Hypothalamus (tissue), 51 donors: ENCODE measurements at places on chromosomes 13 and 19.

DNA sequence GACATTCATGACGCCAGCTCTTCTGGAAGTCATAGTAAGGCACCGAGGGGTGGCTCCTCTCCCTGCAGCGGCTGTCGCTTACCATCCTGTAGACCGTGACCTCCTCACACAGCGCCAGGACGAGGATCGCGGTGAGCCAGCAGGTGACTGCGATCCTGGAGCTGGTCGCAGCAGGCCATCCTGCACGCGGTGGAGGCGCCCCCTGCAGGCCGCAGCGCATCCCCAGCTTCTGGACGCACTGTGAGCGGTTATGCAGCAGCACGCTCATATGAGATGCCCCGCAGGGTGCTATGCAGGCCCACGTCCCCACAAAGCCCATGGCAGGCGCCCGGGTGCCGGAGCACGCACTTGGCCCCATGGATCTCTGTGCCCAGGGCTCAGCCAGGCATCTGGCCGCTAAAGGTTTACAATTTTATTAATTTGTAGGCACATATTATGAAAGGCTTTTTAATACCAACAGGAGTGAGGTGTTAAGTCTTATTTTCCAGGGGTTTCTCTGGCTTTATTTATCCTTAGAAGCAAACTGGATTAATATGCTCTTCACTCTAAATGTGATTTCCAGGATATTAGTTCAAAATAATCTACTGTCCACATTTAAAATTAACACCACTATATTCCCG lies 35.6 kb upstream of the PSPC1 start:
- DNase-seq = no peak

- no peak for DNase-seq
These were observed 4.8 kb upstream of the FBXL3 start for GRCh38 chr13:77031656-77032243.

- no peak for DNase-seq
These were observed 80.6 kb upstream of the CLDN10 start for GRCh38 chr13:95471960-95472359.

DNA sequence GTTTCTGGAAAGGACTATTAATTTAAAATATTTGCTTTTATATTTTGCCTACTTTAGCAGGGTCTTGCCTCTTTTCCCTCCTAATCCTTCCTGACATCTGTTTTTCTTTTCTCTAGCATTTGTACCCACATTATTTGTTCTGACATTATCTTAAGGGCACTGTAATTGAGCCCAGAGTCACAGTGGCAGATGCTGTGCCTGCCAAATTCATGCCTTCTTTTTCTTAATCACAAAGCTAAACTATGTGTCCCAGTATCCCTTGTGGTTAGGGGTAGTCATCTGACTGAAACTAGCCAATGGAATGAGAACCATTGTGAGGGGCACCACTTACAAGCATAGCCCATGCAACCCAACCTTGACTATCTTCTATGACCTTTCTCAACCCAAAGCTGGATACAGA lies 562.9 kb downstream of the MYO16 start:
- DNase-seq = no peak

GRCh38 chr19:3324405-3324856 lies 42.0 kb upstream of the NFIC start:
- DNase-seq = no peak

- no peak for DNase-seq
These were observed 2.8 kb downstream of the GFY start for GRCh38 chr19:49427855-49428546.

GRCh38 chr19:1847348-1847683 lies 967 bp downstream of the REXO1 start:
- DNase-seq = no peak

- DNase-seq = no peak
These were observed 26.6 kb upstream of the SLC35E1 start for GRCh38 chr19:16598848-16599247.

- no peak for DNase-seq
These were observed 103.7 kb upstream of the VSTM2B start for GRCh38 chr19:29422047-29422446.

DNA sequence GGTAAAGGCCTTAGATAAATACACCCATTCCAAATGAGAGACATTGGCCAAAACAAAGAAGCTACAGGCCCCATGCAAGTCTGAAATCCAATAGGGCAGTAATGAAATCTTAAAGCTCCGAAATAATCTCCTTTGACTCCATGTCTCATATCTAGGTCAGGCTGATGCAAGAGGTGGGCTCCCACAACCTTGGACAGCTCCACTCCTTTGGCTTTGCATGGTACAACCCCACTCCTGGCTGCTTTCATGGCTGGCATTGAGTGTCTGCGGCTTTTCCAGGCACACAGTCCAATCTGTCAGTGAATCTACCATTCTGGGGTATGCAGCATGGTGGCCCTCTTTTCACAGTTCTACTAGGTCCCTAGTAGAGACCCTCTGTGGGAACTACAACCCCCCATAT lies 762.5 kb downstream of the LIG4 start:
- no peak for DNase-seq

DNA sequence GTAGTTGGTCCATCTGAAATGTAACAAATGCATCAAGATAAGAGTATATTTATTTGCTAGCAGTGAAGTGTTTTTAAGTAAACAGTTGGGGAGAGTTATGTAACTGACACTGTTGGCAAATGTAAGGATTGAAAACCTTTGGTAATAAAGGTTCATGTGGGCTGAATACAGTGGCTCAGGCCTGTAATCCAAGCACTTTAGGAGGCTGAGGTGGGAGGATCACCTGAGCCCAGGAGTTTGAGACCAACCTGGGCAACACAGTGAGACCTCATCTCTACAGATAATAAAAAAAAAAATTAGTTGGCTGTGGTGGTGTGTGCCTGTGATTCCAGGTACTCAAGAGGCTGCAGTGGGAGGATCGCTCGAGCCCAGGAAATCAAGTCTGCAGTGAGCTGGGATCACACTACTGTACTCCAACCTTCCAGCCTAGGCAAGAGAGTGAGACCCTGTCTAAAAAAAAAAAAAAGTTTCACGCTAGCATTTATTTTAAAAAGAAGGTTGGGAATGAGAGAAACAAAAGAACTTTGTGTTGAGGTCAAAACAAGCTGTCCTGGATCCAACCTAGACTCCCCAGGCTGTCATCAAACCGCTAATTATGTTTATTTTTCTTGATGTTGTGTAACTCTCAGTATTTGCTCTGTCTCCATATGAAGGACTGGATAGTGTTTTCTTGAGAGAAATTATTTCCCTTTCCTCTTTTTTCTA lies 20.7 kb downstream of the SETDB2 start:
- DNase-seq = no peak

DNA sequence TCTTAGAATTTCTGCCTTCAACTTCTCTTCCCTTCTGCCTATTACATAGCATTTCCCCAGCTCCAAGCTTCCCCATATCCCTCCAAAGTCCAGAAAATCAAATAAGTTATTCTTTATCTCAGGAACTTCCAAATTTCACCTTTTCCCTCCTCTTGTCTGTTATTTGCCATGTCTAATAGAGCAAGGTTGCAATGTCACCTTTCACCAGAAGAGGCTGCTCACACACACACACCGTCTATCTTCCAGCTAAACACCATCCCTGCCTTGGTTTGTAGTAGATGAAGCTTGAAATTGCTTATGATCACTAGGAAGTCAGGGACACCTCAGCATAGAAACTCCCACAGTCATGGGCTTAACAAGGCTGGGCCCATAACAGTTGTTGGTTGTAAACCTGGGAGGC lies 48.4 kb downstream of the ZNRF4 start:
- no peak for DNase-seq

DNA sequence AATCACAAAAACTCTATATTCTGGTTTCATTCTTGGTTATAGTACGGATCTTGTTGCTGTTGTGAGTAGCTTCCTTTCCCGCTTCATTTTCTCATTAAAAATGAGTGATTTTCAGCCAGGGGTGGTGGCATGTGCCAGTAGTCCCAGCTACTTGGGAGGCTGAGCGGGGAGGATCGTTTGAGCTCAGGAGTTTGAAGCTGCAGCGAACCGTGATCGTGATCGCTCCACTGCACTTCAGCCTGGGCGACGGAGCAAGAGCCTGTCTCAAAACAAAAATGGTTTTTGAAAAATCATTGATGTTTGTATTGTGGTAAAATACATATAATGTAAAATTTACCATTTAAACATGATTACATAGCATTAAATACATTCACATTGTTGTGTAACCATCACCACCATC lies 71.6 kb upstream of the TM9SF2 start:
- no peak for DNase-seq
